ENCODE measurements at places on chromosomes 13 and 19.
A peak's percentile ranks its signal among the peaks of the same experiment; 100 is the strongest.

GRCh38 chr19:48319647-48320541 lies 5.5 kb upstream of the EMP3 start:
- DNase-seq = no peak

- DNase-seq = no peak
Measured at GRCh38 chr19:16571822-16572331, 338 bp downstream of the SLC35E1 start.

- no peak for DNase-seq
Measured at GRCh38 chr13:49629196-49629938, 1.1 kb downstream of the ARL11 start.

- no peak for DNase-seq
Measured at GRCh38 chr13:57739089-57739488, 107.5 kb downstream of the PCDH17 start.

DNA sequence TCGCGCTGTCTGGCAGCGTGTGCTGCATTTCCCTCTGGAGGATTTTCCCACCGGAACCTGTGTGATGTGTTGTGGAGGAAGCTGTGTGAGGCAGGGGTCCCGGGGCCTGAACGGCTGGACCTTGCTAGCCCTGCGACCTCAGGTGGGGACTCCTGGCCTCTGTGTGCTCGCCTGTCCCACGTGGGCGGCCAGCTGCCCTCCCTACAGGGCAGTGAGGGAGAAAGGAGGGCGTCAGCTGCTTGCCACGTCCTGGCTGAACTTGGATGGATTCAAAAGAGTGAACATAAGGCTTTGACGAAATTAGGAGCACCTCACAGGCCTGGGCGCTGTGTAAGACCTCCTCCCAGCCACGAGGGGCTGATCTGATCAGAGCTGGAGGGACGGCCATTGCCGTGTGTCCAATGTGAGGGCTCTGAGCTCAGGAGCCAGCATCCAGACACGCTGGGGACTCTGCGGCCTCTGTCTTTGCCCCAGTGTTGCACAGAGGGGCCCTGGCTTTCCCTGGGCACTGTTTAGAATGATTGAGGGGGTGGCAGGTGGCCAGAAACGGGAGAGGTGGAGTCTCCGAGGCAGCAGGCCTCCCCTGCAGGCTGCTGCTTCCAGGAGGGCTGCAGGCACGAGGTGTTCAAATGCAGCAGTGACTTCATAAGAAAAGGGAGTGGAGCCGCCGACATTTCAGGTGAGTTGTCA lies 13.0 kb downstream of the TFDP1 start:
- DNase-seq = no peak

- peak; percentile 84 for DNase-seq
Measured at GRCh38 chr19:39166571-39167391, 30.0 kb upstream of the NCCRP1 start.
